A549 treated with GW870086 at 1 μM for 4 hours (cell line): ENCODE measurements at places on chromosomes 2 and 18. TPM values are rescaled to one million over a fixed set of nuclear protein-coding genes. Genes with fewer than 3 reads are reported as not detected.

SERPINB4 gene
- total RNA-seq: 0.07 to 0.26 TPM (median 0.15 TPM) in 5 replicates

PKDCC gene
- total RNA-seq: 17.2 to 22.3 TPM (median 20.3 TPM) in 5 replicates

ALPI gene
- 0.06 to 0.15 TPM in 2 of 5 replicates, not detected in the others for total RNA-seq

TEX44 gene
- total RNA-seq: not detected in 5 replicates

PNPT1 gene
- 30.4 to 46.9 TPM (median 34.2 TPM) in 5 replicates for total RNA-seq

UGT1A4 gene
- total RNA-seq: not detected in 5 replicates

WDR54 gene
- total RNA-seq: 77.2 to 90.3 TPM (median 87.1 TPM) in 5 replicates

NCKAP5 gene
- 0.67 to 1.2 TPM (median 0.81 TPM) in 5 replicates for total RNA-seq

PDE1A gene
- total RNA-seq: 0.15 to 0.19 TPM (median 0.17 TPM) in 4 of 5 replicates, not detected in the other

CCDC178 gene
- total RNA-seq: not detected in 5 replicates

PNKD gene
- total RNA-seq: 65.3 to 73.6 TPM (median 72.8 TPM) in 5 replicates

STAT4 gene
- total RNA-seq: 3.9 to 7.0 TPM (median 5.5 TPM) in 5 replicates

DES gene
- 0.27 to 0.84 TPM (median 0.43 TPM) in 5 replicates for total RNA-seq

DCDC2C gene
- total RNA-seq: 0.19 to 0.68 TPM (median 0.30 TPM) in 3 of 5 replicates, not detected in the others

CRYGD gene
- total RNA-seq: not detected in 5 replicates

NCKAP1 gene
- total RNA-seq: 84.4 to 115 TPM (median 105 TPM) in 5 replicates

PLEK gene
- total RNA-seq: 0.06 TPM in 1 of 5 replicates, not detected in the others

M1AP gene
- total RNA-seq: not detected in 5 replicates

SPHKAP gene
- 0.02 TPM in 1 of 5 replicates, not detected in the others for total RNA-seq

CD8B2 gene
- not detected in 5 replicates for total RNA-seq

KLF11 gene
- 2.6 to 4.6 TPM (median 3.8 TPM) in 5 replicates for total RNA-seq

ZAP70 gene
- total RNA-seq: 0.08 TPM in 1 of 5 replicates, not detected in the others

LIMS2 gene
- 6.6 to 10.4 TPM (median 7.0 TPM) in 5 replicates for total RNA-seq

SCG2 gene
- total RNA-seq: 0.82 to 1.4 TPM (median 0.99 TPM) in 5 replicates

CHRNG gene
- total RNA-seq: not detected in 5 replicates

FHOD3 gene
- 2.6 to 3.9 TPM (median 3.3 TPM) in 5 replicates for total RNA-seq

CHCHD5 gene
- 56.0 to 74.4 TPM (median 61.1 TPM) in 5 replicates for total RNA-seq

POMC gene
- total RNA-seq: not detected in 5 replicates

DOK6 gene
- not detected in 5 replicates for total RNA-seq

GREB1L gene
- total RNA-seq: 1.8 to 4.5 TPM (median 3.4 TPM) in 5 replicates

UGT1A8 gene
- 0.07 to 0.28 TPM in 2 of 5 replicates, not detected in the others for total RNA-seq

POTEE gene
- total RNA-seq: 0.05 to 0.07 TPM (median 0.05 TPM) in 4 of 5 replicates, not detected in the other

TBR1 gene
- total RNA-seq: 0.02 to 0.06 TPM (median 0.04 TPM) in 4 of 5 replicates, not detected in the other

GAL3ST2 gene
- total RNA-seq: 0.10 to 0.34 TPM (median 0.13 TPM) in 5 replicates

OTOF gene
- 0.10 to 0.24 TPM (median 0.16 TPM) in 5 replicates for total RNA-seq

FKBP7 gene
- total RNA-seq: 7.9 to 11.9 TPM (median 9.7 TPM) in 5 replicates

ZRANB3 gene
- total RNA-seq: 4.3 to 6.6 TPM (median 6.2 TPM) in 5 replicates

POTEC gene
- not detected in 5 replicates for total RNA-seq

CXCR1 gene
- total RNA-seq: not detected in 5 replicates

PLGLB1 gene
- total RNA-seq: 0.29 to 0.88 TPM (median 0.31 TPM) in 5 replicates

ACTR3 gene
- 199 to 301 TPM (median 244 TPM) in 5 replicates for total RNA-seq

KCNE4 gene
- total RNA-seq: 0.24 to 0.69 TPM (median 0.57 TPM) in 5 replicates

ODC1 gene
- 145 to 170 TPM (median 156 TPM) in 5 replicates for total RNA-seq

DNAJC27 gene
- total RNA-seq: 1.5 to 2.8 TPM (median 2.2 TPM) in 5 replicates

BCL11A gene
- 0.10 to 0.36 TPM in 2 of 5 replicates, not detected in the others for total RNA-seq
